ENCODE measurements at places on chromosomes 12 and 14.

DNA sequence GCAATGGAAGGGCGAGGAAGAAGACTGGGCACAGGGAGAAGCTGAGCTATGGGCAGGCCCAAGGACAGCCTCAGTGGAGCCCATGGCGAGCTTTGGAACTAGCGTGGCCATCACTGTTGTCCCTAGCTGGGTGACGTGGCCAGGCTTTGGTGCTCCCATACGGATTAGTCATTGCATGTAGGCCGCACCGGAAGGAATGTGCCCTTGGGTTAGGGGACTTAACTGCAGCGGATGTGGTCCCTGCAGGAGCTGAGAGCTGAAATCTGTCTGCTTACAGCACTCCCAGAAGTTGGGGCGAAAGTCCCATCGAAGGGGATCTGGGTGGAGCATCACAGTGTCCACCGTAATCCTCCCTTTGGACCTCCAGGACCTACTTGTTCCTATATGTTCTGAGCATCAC lies 133.7 kb downstream of the PAPOLA start:
- no peak for DNase-seq

GRCh38 chr12:52506858-52507715 lies 13.1 kb downstream of the KRT5 start:
- no peak for DNase-seq

- DNase-seq = no peak
These were observed 452.7 kb upstream of the PDE3A start for GRCh38 chr12:19915392-19916195.

- no peak for DNase-seq
These were observed 2.8 kb downstream of the TCP11L2 start for GRCh38 chr12:106305376-106305775.
